Lower lobe of right lung (tissue), 2 donors: ENCODE measurements at places on chromosomes 16 and 17.

DNA sequence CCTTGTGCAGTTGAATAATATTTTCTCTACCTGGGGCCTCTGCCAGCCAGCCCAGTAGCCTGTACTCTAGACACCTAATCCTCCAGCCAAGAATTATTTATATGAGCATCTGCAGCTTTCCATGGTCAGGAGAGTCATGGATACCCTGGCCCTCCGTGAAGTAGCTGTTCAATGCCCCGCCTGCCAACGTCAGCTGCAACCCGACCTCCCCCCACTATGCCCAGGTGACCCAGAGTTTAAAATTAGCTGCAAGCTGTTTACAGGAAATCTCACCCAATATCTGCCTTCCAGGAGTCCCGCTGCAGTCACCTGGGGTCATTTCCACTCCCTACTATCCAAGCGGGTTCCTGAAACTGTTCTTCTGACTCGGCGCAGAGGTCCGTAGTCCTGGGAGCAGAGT, 12.3 kb downstream of the SDR42E2 start:
- DNase-seq: no peak

GRCh38 chr17:3531266-3532101, 26.1 kb downstream of the TRPV3 start:
- DNase-seq: no peak

DNA sequence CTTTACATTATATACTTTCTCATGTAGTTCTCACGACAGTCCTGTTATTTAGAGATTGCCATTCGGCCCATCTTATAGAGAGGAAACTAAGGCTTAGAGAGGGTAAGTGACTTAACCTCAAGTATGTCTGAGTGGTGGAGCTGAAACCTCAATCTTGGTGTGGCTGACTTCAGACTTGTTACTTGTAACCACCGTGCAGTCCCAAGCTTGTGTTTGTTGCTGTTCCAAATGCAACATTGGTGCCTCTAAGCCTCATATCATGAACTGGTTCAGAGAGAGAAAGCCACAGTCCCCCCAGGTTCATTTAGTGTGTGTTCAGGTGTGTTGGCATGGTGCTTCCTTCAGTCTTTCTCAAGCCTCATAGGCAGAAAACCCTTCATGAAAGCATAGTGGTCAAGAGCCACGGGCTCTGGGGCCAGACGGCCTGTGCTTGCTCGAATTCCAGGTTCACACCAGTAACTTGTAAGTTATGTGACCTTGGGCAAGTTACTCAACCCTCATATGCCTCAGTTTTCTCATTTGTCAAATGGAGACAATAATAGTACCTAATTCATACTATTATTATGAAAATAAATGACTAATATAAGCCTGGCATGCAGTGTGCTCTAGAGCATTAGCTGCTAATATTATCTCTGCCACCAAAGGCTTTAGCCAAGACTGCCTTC, 39.9 kb downstream of the CDH1 start:
- no peak for DNase-seq

DNA sequence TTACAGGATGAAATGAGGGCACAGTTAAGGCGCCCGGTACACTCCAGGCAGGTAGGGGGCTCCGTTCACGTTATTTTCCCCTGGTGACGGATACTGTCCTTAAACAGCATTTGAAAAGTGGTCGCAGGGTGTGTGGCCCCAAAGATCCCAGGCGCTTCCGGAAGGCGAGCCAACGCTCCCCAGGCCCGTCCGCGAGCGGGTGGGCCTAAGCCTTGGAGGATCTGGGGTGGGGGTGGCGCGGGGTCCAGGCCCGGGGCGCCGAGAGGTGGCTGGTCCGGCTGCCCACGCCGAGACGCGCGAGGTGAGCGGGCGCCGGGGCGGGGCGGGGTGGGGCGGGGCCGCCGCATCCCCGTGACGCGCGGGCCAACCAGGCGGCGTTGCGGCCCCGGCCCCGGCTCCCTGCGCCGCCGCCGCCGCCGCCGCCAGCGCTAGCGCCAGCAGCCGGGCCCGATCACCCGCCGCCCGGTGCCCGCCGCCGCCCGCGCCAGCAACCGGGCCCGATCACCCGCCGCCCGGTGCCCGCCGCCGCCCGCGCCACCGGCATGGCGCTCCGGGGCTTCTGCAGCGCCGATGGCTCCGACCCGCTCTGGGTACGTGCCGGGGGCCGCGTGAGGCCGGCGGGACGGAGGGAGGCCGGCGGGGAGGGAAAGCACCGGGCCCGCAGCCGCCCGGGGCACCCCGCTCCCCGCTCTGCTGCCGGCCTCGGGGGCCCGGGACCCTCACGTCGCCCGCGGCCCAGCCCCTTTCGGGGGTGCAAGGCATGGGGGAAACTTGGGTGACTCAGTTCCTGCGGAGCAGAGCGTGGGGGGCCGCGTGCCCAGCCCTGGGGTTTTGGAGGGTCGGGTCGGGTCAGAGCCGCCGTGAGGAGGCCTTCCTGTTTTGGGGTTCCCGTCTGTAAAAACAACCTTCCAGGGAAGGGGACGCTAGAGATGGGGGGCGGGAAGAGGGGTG, at the start of gene ABCC1:
ABCC1 (plus strand) TSS at position 407 of the 951 bp plus-strand sequence; CDS start at position 543, 136 bp downstream.
- DNase-seq: peak; percentile 62

DNA sequence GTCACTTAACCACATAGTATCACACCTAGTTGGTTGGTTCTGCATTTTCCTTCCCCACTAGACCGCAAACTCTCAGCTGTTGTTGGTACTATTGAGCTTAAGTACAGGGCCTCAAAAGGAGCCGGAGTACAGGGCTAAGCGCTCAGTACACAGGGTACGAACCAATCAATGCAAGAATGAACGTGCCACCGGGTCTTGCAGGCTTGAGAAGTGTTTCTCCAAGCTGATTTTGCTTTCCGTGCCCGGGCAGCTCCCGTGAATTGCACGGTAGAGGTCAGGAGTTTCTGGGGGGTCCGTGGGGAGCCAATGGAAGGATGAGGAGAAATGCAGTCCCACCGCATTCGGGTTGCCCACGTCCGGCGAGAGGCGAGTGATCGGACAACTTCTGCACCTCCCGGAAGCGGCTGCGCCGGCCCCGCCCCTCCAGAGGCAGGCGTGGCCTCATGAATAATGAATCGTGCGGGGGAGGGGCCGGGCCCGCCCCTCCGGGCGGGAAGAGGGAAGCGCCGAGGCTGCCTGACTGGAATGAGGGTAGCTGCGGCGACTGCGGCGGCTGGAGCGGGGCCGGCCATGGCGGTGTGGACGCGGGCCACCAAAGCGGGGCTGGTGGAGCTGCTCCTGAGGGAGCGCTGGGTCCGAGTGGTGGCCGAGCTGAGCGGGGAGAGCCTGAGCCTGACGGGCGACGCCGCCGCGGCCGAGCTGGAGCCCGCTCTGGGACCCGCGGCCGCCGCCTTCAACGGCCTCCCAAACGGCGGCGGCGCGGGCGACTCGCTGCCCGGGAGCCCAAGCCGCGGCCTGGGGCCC, at the start of gene SNTB2:
SNTB2 (plus strand) TSS at position 523 of the 804 bp plus-strand sequence; CDS start at position 526, 3 bp downstream.
- peak; percentile 96 for DNase-seq
